Stimulated activated CD4-positive, alpha-beta T cell treated with anti-CD3 and anti-CD28 coated beads, Interleukin-2, amount 100 ng/mL, for 24 hours (primary cell): ENCODE measurements at places on chromosomes 7 and 10.

DNA sequence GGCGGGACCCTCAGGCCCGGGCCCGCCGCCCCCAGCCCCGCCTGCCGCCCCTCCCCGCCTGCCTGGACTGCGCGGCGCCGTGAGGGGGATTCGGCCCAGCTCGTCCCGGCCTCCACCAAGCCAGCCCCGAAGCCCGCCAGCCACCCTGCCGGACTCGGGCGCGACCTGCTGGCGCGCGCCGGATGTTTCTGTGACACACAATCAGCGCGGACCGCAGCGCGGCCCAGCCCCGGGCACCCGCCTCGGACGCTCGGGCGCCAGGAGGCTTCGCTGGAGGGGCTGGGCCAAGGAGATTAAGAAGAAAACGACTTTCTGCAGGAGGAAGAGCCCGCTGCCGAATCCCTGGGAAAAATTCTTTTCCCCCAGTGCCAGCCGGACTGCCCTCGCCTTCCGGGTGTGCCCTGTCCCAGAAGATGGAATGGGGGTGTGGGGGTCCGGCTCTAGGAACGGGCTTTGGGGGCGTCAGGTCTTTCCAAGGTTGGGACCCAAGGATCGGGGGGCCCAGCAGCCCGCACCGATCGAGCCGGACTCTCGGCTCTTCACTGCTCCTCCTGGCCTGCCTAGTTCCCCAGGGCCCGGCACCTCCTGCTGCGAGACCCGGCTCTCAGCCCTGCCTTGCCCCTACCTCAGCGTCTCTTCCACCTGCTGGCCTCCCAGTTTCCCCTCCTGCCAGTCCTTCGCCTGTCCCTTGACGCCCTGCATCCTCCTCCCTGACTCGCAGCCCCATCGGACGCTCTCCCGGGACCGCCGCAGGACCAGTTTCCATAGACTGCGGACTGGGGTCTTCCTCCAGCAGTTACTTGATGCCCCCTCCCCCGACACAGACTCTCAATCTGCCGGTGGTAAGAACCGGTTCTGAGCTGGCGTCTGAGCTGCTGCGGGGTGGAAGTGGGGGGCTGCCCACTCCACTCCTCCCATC lies 82.7 kb downstream of the PAX2 start:
- peak; percentile 52 for DNase-seq

GRCh38 chr10:126671402-126671975 lies 996 bp upstream of the C10orf90 start:
- DNase-seq, result no peak

GRCh38 chr7:125112850-125113249 lies 183.2 kb upstream of the POT1 start:
- no peak for DNase-seq

- no peak for DNase-seq
These were observed 2.9 kb upstream of the LCOR start for GRCh38 chr10:96829029-96829773.

- no peak for DNase-seq
These were observed 127.3 kb downstream of the LHPP start for GRCh38 chr10:124588736-124589490.

DNA sequence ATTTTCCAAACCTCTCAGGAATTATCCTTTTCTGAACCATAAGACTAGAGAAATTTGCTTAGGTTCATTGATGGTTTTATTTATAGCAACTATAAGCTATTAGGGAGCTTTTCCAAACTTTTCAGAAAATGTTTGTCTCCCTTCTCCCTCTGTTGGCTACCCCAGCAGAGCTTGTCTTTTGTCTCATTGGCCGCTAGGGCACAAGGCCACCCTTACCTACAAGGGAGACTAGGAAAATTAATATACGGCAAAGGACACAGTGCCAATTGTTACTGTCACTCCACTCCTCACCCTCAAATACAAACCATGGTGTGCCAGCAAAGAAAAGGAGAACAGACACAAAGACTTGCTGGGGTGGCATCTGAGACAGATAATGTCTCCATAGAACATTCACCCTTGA lies 471.4 kb downstream of the XPNPEP1 start:
- no peak for DNase-seq

GRCh38 chr10:7121154-7121797 lies 289.6 kb downstream of the SFMBT2 start:
- DNase-seq, result peak; percentile 79

DNA sequence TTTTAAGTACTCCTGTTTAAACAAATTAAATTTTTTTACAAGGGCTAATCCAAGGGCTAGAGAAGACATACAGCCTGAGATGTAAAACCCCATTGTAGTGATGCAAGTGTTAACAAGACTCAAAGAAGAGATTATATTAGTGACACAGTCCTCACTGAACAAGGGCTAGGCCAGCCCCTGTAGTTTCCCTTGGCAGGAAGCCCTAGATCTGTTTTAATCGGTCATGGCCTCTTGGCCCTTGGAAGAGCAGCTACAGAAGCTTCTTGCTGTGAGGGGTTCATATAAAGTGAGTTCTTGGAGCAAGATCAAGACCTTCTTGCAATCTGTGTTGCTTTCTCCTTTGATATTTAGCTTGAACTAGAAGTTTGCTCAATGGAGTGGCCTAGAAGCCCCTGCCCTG lies 1339.4 kb downstream of the XPNPEP1 start:
- no peak for DNase-seq

DNA sequence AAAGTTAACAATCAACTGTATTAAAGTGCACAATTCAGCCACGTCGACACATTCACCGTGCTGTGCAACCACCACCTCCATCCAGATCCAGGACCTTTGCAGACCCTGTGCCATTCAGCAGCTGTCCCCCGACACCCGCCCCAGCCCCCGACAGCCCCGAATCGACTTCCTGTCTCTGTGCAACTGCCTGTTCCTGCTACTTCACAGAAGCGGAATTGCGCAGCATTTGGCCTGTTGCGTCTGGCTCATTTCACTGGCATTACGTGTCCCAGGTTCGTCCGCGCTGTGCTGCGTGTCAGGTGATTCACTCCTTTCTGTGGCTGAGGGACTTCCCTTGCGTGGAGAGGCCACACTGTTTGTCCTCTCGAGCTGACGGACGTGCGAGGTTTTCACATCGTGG lies 33.2 kb upstream of the DNAAF5 start:
- DNase-seq, result no peak

DNA sequence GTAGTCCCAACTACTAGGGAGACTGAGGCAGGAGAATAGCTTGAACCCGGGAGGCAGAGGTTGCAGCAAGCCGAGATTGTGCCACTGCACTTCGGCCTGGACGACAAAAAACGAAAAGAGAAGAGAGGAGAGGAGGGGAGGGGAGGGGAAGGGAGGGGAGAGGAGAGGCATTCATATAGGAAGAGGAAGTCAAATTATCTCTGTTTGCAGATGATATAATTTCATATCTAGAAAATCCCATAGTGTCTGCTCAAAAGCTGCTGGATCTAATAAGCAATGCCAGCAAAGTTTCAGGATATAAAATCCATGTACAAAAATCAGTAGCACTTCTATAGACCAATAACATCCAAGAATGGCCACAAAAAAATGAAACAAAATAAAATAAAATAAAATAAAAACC lies 120.3 kb downstream of the LMBR1 start:
- DNase-seq, result no peak

DNA sequence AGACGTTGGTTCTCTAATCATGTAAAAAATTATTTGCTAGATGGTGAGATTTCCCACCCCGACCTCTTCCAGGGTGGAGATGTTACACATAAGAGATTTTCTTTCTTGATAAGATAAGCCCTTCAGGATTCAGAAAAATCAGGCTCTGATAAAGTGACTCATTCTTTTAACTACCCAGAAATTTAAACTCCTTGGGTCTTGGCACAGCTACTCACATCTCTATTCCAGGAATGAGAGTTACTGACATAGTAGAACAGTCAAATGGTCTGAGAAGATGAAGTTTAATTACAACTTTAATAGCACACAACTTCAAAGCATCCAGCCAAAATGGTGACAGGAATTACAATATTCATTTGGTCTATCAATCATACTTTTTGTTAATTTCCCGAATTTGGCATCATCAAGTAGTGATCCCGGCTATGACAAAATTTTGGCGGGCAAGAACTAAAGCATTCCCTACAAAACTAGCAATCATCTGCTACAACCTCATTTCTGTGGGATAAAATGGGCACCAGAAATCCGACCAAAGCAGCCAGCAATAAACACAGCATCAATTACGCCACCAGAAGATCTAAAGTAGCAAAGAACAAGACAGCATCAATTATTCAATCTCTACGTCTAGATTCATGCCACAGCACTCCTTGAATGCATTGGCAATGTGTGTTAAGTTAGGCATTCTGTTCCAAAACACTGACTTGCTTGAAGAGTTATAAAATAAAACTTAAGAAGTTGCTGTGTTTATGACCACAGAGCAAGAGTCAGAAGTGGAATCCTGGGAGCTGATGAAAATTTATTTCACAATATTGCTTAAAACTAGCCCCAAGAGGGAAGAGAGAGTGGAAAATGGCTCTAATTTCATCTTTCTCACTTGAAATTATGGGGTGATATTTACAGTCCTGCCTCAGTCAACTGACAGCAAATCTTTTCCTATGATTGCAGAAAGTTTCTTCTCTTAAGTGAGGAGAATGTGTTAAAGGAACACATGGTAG lies 565.7 kb upstream of the ANKRD30A start:
- DNase-seq, result no peak

- DNase-seq, result no peak
These were observed 384.7 kb upstream of the FZD8 start for GRCh38 chr10:36026656-36027390.

DNA sequence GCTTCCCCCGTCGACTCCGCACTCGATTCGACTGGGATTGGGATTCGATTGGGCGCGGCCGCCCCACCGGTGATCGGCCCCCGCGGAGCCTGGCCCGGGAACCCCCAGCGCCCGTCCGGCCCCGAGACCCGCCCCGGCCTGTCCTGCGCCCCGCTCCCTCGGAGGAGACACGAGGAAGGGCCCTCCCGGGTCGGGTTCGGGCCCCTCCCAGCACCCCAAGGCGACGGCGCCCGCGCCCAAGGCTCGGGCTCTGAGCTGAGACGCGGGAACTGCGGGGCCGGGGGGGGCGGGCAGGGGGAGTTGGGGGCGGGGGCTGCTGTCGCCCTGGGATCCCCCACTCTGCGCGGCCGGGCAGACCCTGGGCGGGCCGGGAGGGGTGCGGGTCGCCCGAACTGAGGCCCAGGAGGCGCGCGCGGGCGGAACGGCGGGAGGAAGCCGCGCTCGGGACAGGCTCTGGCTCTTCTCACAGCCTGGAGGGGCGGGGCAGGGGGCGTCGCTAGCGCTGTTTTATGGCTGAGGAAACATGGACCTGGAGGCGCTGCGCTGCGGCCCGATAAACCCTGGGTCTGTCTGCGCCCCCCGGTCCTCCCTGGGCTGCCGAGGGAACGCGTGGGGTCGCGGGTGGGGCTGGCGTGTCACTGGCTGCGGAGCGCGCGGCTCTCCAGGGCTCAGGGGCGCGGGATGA lies 1.7 kb upstream of the NKX6-2 start:
- no peak for DNase-seq

DNA sequence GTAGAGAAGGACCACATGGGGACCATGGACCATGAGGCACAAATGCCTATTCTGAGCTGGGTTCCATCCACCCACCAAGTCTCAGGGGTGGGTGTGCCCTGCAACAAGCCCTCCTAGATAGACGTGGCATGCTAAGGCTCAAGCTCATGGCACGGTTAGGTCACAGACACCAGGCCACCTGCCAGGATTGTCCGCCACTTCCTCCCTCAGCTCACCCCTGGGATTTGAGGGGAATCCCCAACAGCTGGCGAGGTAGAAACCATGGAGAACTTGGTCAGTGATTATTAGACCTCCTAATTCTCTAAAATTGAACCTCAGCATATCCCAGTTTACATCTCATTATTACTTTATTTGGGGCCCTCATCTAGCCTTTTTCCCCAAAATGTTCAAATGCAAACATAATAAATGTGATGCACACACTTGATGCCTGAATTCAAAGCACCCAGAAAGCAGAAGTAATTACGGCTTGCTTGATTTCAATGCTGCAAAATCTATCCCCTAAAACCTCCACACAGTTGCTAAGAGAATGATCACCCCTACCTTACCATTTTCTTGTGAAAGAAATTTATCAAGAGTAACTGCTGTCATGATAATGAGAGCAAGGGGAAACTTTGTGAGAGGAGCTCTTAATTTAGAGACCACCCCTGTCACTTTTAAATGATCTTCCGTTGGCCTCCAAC lies 366.6 kb upstream of the PFKP start:
- DNase-seq, result no peak

DNA sequence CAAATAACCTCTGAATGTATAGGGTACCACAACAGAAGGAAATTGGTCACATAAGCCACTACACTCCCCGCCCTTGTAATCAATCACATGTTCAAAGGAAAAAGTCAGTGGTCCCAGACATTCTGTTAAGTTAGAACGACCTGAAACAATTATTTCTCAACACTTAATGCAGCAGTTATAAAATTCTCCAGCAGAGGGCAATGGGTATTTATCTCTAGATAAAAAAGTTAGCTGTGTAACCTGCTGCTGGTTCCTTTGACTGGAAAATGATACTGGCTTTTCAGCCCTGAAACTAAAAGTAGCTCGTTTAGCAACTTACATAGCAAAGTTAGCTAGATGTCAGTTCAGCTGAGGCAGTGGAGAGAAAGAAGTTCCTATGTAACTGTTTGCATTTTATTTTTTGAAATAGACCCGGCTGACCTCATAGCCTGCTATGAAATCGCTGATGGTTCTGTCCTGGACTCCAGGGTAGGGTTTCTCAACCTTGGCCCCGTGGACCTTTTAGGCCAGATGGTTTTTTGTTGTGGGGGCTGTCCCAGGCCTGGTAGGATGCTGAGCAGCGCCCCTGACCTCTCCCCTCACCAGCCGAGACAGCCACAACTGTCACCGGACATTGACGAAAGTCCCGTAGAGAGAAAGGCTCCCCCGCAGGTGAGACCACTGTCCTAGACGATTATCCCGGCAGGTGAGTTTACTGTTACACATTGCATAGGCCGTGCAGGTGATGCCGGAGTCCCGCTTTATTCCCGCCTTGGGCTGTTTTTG lies 40.2 kb upstream of the PROSER2 start:
- DNase-seq, result no peak

GRCh38 chr7:147298611-147299043 lies 1182.0 kb downstream of the CNTNAP2 start:
- DNase-seq, result no peak

DNA sequence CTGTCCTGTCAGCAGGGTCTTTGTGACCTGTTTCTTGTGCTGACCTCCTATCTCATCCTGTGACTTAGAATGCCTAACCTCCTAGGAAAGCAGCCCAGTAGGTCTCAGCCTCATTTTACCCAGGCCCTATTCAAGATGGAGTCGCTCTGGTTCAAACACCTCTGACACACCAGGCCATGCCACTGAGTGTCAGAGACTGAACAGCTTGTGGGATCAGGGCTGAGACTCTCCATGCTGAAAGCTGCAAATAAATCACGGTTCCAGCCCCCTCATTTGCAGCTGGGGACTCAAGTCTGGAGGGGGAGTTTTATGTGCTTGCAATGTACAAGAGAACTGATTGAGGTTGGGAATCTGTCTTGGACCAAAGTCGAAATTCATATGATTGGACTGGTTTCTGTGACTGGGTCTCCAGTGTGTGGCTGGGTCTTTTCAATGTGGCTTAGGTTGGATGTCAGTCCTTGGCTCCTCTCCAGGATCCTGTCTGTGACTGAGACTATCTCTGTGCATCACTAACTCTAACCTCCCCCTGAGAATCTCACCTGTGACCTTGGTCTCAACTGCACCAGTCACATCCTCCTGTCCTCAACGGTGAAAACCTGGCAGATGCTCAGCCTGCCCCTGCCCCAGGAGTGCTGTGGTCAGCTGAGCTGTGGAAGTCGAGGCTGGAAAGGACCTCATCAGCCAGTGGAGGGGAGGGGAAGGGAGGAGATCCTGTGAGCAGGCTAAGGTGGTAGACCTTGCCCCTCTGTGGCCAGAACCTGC lies 11.7 kb downstream of the PRF1 start:
- DNase-seq, result no peak
